ENCODE measurements at places on chromosomes 5 and 9. TPM values are rescaled to one million over a fixed set of nuclear protein-coding genes. Genes with fewer than 3 reads are reported as not detected.

Gene CCNO
- 10.6 TPM for total RNA-seq

Gene NRG2
- total RNA-seq = 0.23 TPM

Gene AK8
- 0.42 TPM for total RNA-seq

Gene PKD2L2
- not detected for total RNA-seq

Gene SPINK6
- 1.9 TPM for total RNA-seq

Gene ZNF782
- total RNA-seq = 5.2 TPM

Gene AK3
- total RNA-seq = 61.0 TPM

Gene CCL28
- total RNA-seq = 2.2 TPM

DNA sequence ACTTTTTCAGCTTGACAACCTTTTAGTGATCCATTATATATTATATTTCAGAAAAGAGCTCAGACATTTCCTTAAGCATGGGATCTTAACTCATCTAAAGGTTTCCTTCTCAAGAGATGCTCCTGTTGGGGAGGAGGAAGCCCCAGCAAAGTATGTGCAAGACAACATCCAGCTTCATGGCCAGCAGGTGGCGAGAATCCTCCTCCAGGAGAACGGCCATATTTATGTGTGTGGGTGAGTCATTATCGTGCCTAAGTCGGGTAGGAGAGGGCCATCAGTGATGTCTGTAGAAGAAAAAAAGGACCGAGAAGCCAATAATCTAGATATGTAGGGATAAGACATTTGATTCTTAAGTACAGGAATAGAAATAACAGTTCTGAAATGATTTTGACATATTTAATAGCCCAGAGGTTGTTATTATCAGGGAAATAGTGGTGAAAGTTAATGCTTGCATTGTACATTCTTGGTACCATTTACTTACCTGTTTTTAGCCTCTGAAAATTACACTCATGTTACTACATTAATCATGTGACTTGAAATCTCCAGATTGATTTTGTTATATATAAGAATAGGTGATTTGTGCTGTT, 28.2 kb downstream of the MTRR start:
- H3K36me3 ChIP-seq = peaks cover 78% of the 10 kb centered on the region
- no peak overlapping the region for H3K4me3 ChIP-seq
- H3K27me3 ChIP-seq = no peaks in the 10 kb centered on the region
- no peaks in the 10 kb centered on the region for H3K4me1 ChIP-seq
- DNase-seq = peak; percentile 74
- H3K27ac ChIP-seq = no peak overlapping the region

- no peaks in the 10 kb centered on the region for H3K36me3 ChIP-seq
- peaks cover 13% of the 10 kb centered on the region for H3K4me1 ChIP-seq
- DNase-seq = no peak
- no peaks in the 10 kb centered on the region for H3K27me3 ChIP-seq
- H3K27ac ChIP-seq = no peak overlapping the region
Measured at GRCh38 chr5:157893611-157894010, 34.7 kb upstream of the CLINT1 start.

GRCh38 chr5:167678481-167678880, 613.0 kb upstream of the WWC1 start:
- no peaks in the 10 kb centered on the region for H3K36me3 ChIP-seq
- H3K27me3 ChIP-seq = no peaks in the 10 kb centered on the region
- H3K4me1 ChIP-seq = no peaks in the 10 kb centered on the region
- peak overlapping the region; percentile 8 for H3K27ac ChIP-seq
- H3K4me3 ChIP-seq = no peak overlapping the region
- no peak for DNase-seq

DNA sequence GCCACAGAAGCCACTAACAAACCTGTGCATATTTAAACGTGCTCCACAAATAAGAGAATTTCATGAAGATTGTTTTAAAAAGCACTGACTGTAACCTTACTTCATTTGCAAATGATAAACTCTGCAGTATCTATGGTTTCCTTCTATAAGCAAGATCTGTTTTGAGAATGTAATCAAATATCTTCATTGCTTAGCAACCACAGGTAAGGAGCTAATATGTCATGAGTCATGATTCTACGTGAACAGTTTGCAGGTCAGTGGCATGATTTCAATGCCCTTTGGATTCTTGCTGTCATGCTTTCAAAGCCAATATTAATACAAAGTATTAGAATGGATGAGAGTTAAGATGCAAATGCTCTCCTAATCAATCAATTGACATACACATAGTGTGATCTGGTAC, 325.0 kb downstream of the EDIL3 start:
- H3K27ac ChIP-seq = no peak overlapping the region
- no peak overlapping the region for H3K4me3 ChIP-seq
- H3K36me3 ChIP-seq = no peaks in the 10 kb centered on the region
- DNase-seq = no peak
- no peaks in the 10 kb centered on the region for H3K4me1 ChIP-seq

DNA sequence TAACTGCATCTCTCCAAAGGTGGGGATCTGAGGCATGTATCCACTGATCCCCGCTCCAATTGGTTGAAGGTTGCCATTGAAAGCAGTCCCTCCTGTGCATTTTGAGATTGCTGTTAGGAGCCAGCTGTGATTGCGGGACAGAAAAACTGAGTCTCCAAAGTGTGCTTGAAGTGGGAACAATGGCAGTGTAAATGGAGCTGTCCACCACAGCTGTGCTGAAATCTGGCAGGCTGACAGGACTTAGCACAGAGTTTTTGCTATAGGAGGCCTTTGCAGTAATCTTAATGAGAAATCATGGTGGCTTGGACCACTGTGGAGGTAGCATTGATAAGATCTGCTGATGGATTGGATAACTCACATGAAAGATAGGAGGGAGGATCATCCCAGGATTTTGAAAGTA, 3.3 kb downstream of the RNF20 start:
- H3K4me3 ChIP-seq = no peak overlapping the region
- no peak overlapping the region for H3K27ac ChIP-seq
- H3K27me3 ChIP-seq = no peaks in the 10 kb centered on the region
- H3K4me1 ChIP-seq = peaks cover 13% of the 10 kb centered on the region
- H3K36me3 ChIP-seq = no peaks in the 10 kb centered on the region

DNA sequence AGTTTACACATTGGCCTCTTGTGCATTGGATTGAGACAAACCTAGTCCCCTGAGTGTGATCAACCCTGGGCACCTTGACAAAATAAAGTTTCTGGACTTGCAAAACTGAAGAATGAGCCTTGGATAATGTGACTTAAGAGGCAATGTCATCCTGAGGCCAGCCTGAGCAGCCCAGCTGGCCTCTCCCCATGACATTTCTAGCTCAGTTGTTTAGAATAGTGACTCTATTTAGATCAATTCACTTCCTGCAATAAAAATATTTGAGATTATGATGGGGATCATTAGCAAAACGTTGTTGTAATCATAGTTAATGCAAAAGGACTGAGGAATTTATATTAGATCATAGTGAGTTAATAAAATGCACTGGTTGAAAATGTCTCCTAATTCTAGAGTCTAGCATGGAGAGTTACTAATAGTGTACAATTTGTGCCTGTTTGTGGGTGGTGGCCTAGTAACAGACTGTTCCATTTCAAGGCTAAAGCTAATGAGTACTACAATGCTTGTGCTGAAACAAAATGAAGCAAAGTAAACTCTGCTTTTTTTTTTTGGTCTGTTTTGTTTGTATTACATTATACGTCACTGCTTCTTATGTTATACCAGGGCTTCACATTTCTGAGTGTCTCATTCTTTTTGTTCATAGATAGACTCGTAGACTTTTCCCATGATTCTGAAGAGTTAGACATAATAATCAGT, 10.9 kb upstream of the RHOBTB3 start:
- H3K4me1 ChIP-seq = peaks cover 9% of the 10 kb centered on the region
- H3K4me3 ChIP-seq = no peak overlapping the region
- H3K27ac ChIP-seq = no peak overlapping the region

DNA sequence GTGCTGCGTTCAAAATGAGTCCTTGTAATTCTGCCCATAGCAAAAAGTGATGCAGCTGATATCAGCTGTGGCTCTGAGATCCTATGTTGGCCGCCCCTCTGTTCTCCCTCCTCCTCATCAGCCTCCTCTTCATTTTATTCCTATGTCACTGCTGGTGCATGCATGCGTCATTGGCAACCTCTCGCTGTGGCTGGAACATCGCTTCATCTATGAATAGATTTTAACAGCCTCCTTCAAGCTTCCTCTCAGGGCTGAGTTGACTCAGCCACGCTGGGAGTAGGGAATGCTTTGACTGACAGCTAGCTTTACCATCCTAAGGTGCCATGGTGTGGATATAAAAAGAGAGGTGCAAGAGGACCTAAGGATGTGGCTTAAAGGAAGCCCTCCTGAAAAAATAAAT, 303.5 kb downstream of the PLK2 start:
- no peaks in the 10 kb centered on the region for H3K4me1 ChIP-seq
- DNase-seq = no peak
- H3K27ac ChIP-seq = no peak overlapping the region

GRCh38 chr9:69905286-69905685, 84.7 kb downstream of the CFAP95 start:
- no peaks in the 10 kb centered on the region for H3K27me3 ChIP-seq
- no peak overlapping the region for H3K4me3 ChIP-seq
- no peak overlapping the region for H3K27ac ChIP-seq
- no peaks in the 10 kb centered on the region for H3K4me1 ChIP-seq
- H3K36me3 ChIP-seq = no peaks in the 10 kb centered on the region

DNA sequence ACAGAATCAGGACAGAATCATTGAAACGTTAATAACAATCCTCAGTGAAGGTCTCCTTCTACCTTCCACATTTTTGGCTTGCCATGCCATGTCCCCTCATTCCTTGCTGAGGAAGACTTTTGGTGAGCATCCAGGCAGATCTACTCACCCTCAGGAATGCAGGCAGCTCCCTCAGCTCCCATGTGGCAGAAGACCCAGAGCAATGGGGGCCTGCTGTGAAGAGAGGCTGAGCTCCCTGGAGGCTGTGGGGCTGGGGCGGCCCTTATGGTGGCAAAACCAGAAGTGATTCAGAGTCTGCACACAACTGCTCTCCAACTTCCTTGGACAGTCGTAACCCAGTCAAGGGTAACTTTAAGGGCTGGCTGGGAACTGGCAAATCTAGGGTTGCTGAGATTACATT, 247.2 kb upstream of the EFNA5 start:
- peaks cover 6% of the 10 kb centered on the region for H3K4me1 ChIP-seq
- no peak overlapping the region for H3K27ac ChIP-seq
- H3K36me3 ChIP-seq = no peaks in the 10 kb centered on the region
- no peak overlapping the region for H3K4me3 ChIP-seq
- H3K27me3 ChIP-seq = no peaks in the 10 kb centered on the region

- H3K36me3 ChIP-seq = no peaks in the 10 kb centered on the region
- H3K4me1 ChIP-seq = no peaks in the 10 kb centered on the region
- no peak overlapping the region for H3K4me3 ChIP-seq
- H3K27me3 ChIP-seq = no peaks in the 10 kb centered on the region
- no peak for DNase-seq
Measured at GRCh38 chr9:39588500-39589137, 233.2 kb downstream of the SPATA31A1 start.

DNA sequence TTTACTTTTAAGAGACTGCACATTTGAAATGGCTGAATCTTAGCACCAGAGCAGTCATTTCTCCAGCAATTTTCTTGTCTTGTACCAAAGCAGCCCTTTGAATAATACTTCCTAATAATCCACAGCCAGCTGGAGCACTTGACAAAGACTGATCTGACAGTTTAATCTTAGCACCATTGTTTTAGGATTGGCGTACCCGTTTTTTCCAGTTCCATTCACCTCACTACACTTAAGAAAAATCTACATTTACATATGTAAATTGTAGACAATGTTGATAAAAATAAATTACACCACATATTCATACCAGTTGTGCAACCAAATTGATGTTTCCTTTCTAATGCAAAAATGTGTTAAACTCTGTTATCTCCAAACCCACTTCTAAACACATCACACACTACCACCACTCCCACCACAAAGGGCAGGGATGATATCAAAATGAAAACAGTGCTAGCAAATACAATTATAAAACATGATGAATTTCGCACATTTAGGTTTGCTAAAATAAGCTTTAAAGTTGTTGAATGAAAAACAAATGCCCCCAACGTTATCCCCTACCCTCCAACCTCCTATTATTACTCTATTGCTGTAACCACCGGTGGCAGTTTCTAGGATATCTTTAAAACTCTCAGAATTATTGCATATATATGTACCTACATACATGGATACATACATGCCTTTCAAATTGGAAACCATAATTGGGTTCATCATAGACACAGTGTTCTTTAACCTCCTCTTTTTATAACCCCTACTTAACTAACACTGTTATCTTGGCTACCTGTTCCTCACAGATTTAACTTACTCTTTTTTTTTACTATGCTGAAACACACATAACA, 21.5 kb downstream of the SERINC5 start:
- H3K4me3 ChIP-seq = no peak overlapping the region
- peaks cover 3% of the 10 kb centered on the region for H3K4me1 ChIP-seq
- H3K27me3 ChIP-seq = no peaks in the 10 kb centered on the region
- no peak for DNase-seq
- H3K36me3 ChIP-seq = peaks cover 5% of the 10 kb centered on the region

- no peak overlapping the region for H3K4me3 ChIP-seq
- DNase-seq = no peak
- H3K27ac ChIP-seq = no peak overlapping the region
- no peaks in the 10 kb centered on the region for H3K27me3 ChIP-seq
- H3K36me3 ChIP-seq = peaks cover 7% of the 10 kb centered on the region
Measured at GRCh38 chr5:176515396-176515795, 21.8 kb downstream of the RNF44 start.

- H3K27ac ChIP-seq = no peak overlapping the region
- no peak overlapping the region for H3K4me3 ChIP-seq
- peaks cover 17% of the 10 kb centered on the region for H3K4me1 ChIP-seq
- H3K27me3 ChIP-seq = no peaks in the 10 kb centered on the region
- peak; percentile 27 for DNase-seq
Measured at GRCh38 chr9:108743901-108744371, 111.8 kb downstream of the ACTL7B start.

GRCh38 chr5:6274846-6275543, 103.4 kb downstream of the MED10 start:
- DNase-seq = no peak
- peaks cover 22% of the 10 kb centered on the region for H3K27me3 ChIP-seq
- no peaks in the 10 kb centered on the region for H3K4me1 ChIP-seq

GRCh38 chr5:32342656-32343055, 29.9 kb upstream of the MTMR12 start:
- DNase-seq = no peak
- H3K4me3 ChIP-seq = no peak overlapping the region
- H3K27me3 ChIP-seq = no peaks in the 10 kb centered on the region
- H3K4me1 ChIP-seq = no peaks in the 10 kb centered on the region

DNA sequence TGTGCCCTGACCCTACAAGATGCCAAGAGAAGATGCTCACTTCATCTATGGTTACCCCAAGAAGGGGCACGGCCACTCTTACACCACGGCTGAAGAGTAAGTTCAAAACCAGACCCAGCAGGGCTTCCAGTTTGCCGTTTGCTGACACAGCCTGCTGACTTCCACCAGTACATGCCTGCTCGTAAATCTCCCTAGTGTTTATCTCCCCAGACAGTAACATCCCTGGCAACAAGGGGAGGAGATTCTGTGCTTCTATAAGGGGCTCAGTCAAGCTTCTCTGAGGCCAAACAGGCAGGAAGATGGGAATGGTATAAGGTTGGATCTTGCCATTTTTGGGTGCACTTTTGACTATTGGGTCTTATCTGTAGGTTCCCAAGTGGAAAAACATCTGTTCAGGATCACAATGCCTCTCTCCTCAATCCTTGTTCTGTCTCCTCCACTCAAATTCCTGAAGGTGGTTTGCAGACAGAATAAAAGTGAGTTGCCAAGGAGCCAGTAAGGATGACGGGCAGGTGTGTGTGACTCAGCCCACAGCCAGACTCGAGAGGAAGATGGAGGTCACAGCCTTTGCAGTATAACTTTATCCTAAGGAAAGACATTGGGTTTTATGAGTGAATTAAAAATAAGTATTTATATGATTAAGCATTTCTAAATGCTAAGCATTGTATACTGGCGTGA, 1.9 kb downstream of the MLANA start:
- H3K4me1 ChIP-seq = no peaks in the 10 kb centered on the region
- H3K4me3 ChIP-seq = no peak overlapping the region
- peaks cover 16% of the 10 kb centered on the region for H3K27me3 ChIP-seq
- no peaks in the 10 kb centered on the region for H3K36me3 ChIP-seq
- peak; percentile 17 for DNase-seq

All from MCF 10A (cell line).